ENCODE measurements at places on chromosomes 2 and 18. TPM values are rescaled to one million over a fixed set of nuclear protein-coding genes. Genes with fewer than 3 reads are reported as not detected.

- no peaks in the 10 kb centered on the region for H3K4me1 ChIP-seq
- H3K27ac ChIP-seq: no peak overlapping the region
- no peak for DNase-seq
These were observed 9.0 kb downstream of the STEAP3 start for GRCh38 chr2:119232666-119232993.

GRCh38 chr18:48412339-48412929, 3.3 kb upstream of the ZBTB7C start:
- peaks cover 71% of the 10 kb centered on the region for H3K27me3 ChIP-seq
- peaks cover 16% of the 10 kb centered on the region for H3K4me1 ChIP-seq
- H3K36me3 ChIP-seq: no peaks in the 10 kb centered on the region

- no peaks in the 10 kb centered on the region for H3K4me1 ChIP-seq
- DNase-seq: no peak
- peaks cover 6% of the 10 kb centered on the region for H3K27me3 ChIP-seq
- no peaks in the 10 kb centered on the region for H3K36me3 ChIP-seq
These were observed 25.2 kb upstream of the FRZB start for GRCh38 chr2:182891611-182892010.

DNA sequence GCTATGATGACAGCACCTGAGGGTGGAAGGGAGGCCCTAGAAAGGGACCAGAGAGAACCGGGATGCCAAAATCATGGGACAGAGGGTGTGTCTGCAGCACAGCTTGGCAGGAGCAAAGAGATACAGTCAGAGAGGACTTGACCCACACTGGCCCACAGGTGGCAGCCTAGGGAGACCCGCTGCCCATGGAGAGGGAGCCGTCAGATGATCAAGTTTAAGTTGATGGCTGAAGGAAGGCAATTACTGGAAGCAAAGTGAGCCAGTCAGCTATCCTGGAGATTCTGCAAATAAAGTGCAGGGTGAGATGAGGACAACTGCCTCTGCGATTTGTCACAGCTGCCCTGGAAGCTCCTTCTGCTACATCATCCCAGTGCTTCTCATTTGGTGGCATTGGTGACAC, 74.0 kb downstream of the CMPK2 start:
- no peak overlapping the region for H3K4me3 ChIP-seq
- H3K4me1 ChIP-seq: no peaks in the 10 kb centered on the region
- no peak for DNase-seq
- H3K27me3 ChIP-seq: peaks cover 9% of the 10 kb centered on the region
- H3K36me3 ChIP-seq: no peaks in the 10 kb centered on the region

Gene TTR
- total RNA-seq: not detected

DNA sequence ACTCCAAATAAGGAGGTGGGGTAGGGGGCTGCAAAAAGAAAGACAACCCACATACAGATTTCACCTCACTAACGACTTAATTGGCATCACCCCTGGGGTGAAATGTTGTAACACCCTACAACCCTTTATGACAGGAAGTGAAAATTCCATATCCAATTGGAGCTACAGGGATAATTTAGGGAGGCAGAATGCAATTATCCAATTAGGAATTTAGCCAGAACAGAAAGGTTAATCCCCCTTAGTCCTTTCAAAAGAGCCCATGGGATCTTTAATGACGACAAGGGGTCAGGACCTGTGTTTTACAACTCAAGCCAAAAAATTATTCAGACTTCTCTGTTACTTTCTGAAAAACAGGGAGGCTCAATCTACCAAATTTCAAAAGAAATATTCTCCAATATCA, 1027.1 kb downstream of the TMEM182 start:
- no peak overlapping the region for H3K4me3 ChIP-seq
- H3K4me1 ChIP-seq: no peaks in the 10 kb centered on the region
- no peak overlapping the region for H3K27ac ChIP-seq
- no peaks in the 10 kb centered on the region for H3K27me3 ChIP-seq
- H3K36me3 ChIP-seq: no peaks in the 10 kb centered on the region

GRCh38 chr18:76174451-76174850, 320.6 kb downstream of the ZNF516 start:
- H3K36me3 ChIP-seq: no peaks in the 10 kb centered on the region
- no peak overlapping the region for H3K4me3 ChIP-seq
- no peaks in the 10 kb centered on the region for H3K27me3 ChIP-seq
- H3K27ac ChIP-seq: no peak overlapping the region

DNA sequence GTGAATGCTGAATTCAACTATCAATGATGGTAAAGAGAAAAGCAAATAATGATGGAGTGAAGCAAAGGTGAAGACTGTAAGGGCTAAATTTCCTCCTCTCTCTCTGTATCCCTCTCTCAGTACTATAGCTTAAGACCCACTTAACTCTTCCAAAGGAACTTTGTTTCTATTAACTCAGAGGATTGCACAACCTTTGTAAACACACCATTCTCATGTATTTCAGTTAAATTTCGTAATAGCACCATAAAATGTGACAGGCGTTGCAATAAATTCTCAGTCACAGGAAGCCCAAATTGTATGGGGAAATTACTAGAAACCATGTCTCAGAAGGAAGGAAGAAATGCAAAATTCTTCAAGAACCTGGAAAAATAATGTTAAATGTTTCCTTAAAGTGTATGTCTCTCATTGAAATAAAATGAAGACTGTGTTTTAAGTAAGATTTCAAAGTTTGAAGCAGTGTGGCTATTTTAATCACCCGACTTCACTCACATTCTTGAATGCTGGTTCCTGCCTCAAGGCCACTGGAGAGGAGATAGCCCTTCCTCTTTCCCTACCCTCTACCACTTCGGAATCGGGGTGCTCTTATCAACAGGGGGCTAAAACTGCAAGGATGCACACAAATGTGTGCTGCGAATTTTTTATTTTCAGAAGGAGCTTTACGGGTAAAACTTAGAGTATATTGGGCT, 112.1 kb downstream of the FTCDNL1 start:
- H3K27ac ChIP-seq: no peak overlapping the region
- no peak overlapping the region for H3K4me3 ChIP-seq
- no peak for DNase-seq
- H3K4me1 ChIP-seq: peaks cover 4% of the 10 kb centered on the region
- peaks cover 31% of the 10 kb centered on the region for H3K27me3 ChIP-seq

All from activated CD4-positive, alpha-beta memory T cell treated with anti-CD3 and anti-CD28 coated beads, Interleukin-2, amount 10 ng/mL, durations not matched to agents 7 days and 5 days (primary cell).